CD4-positive, alpha-beta T cell treated with Interleukin-2 at 100 ng/mL for 4 hours (primary cell): ENCODE measurements at places on chromosomes 2 and 18.

GRCh38 chr2:182220998-182221397 lies 205.8 kb downstream of the PDE1A start:
- DNase-seq, result no peak

DNA sequence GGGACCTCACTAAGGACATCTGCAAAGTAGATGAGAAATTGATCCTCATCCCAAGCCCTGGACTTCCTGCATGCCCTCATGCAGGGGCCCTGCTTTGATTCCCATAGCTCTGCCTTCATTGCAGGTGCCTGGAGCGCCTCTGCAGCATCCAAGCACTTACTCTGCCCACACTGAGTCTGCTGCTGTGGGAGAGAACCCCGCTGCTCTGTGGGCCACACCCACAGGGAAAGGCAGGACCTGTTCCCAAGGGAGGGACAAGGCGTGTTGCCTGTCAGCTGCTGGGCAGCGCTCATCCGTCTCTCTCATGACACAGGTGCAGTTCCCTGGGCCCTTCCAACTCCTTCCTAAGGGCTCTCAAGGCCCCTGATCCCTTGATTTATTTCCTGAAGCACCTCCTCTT lies 266.8 kb upstream of the SMIM21 start:
- no peak for DNase-seq

- DNase-seq, result no peak
These were observed 34.4 kb downstream of the AFG3L2 start for GRCh38 chr18:12342661-12343060.

DNA sequence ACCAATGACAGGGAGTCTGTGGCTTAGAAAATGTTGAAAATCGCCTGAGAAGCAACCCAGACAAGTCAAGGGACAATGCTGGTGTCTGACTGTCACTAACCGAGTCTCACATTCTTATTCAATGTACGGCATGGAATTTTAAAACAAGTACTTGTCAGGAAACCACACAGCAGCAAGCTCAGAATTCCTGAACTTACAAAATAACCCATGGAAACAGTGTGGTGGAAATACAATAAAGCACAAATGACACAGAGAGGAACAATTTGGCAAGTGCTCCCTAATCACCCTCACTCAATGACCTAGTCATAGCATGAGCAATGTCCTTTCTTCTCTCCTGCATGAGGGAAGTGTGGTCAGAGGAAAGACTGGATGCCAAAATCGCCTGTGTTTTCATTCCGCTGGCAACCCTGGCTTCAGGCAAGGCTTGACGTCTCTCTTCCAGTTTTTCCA lies 154.0 kb downstream of the SATB2 start:
- DNase-seq, result no peak

DNA sequence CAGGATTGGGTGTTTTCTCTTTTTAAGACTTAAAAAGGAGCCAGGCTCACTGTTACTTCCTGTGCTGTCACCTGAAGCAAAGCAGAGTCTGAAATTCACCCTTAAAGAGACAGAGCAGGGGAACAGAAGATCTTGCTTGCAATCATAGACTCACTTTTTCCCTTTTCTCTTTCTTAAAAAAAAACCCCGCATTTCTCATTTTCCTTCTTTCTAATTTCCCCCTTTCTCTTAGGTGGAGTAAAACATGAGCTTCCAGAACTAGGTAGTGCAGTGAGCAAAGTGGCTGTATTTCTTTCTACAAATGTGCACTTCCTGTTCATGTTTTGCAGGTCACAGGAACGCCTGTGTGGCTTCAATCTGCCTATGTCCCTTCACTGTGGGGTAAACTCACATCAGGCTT lies 381.2 kb downstream of the LPIN1 start:
- DNase-seq, result peak; percentile 38

- DNase-seq, result no peak
These were observed 211.1 kb downstream of the HDAC4 start for GRCh38 chr2:239189711-239190131.

GRCh38 chr18:36650906-36651305 lies 177.9 kb downstream of the TPGS2 start:
- DNase-seq, result no peak

DNA sequence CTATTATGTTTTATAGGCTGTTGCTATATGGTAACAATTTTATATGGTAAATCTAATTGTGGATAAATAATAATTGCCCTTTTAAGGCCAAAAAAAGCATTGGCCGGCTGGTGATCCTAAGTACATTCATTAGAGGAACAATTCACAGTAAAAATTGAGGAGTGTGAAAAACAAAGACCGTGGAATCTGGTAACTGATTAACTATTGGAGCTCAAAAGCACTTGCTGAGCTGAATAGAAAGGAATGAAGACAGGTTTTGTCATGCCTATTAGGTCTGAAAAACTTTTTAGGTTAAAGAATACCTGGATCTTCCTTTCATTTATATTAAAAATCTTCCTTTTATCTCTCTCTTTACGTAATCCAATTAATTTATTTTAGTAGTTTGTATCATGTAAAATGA lies 18.5 kb upstream of the RBBP8 start:
- DNase-seq, result no peak

GRCh38 chr18:1797235-1797634 lies 774.1 kb downstream of the METTL4 start:
- DNase-seq, result no peak

DNA sequence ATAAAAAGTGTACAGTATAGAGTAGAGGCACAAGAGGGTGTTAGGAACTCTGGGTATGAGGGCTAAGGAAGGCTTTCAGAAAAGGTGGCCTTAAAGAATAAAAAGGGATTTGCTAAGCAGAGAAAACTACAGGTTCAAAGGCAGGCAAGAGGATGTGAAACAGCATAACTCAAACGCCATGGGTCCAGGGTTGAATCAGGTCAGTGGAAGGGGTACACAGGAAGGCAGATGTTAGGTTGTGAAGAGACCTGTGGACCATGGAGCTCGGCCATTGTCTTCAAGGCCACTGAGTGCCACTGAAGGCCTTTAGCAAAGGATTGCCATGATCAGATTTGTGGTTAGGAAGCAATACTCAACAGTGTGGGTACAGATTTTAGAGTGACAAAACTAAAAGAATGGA lies 108.2 kb upstream of the FAM98A start:
- DNase-seq, result no peak

GRCh38 chr18:69567813-69568488 lies 167.3 kb downstream of the DOK6 start:
- no peak for DNase-seq

DNA sequence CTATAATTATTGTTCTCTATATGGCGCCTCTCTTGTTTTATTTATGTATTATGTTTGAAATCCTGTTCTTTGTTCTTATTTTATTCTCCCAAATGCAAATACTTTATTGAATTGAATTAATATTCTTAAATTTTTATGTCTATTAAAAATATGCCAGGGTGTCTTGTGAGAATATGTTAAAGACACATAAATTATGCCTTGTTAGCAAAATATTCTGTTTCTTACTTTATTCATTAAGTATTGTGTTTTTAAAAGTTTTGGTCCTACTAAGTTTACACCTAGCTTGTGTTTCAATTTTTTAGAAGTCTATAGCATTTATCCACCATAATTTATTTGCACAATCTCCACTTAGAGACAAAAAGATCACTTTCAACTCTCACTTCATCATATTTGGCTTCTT lies 741.5 kb upstream of the SLC39A10 start:
- DNase-seq, result no peak

DNA sequence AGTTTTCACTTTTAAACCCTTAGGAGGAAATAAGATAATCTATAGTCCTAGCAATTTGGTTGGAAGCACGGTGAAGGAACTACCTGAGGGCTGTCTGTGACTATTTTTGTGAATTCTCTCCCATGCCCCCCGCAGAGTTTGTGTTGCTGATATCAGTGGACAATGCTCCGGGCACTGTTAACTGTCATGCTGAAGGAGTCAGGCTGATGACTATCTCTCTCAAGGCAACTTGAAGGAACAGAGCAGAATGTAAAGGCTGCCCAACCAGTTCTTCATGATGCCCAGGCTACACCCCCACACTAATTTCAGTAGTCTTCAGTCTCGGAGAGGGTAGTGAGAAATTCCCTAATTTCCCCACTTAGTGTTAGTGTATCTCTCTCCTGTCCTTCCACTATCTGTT lies 21.6 kb upstream of the RAB6C start:
- DNase-seq, result no peak

GRCh38 chr18:8416212-8417019 lies 192.8 kb upstream of the RAB12 start:
- DNase-seq, result no peak

GRCh38 chr2:191878548-191879279 lies 31.8 kb upstream of the CAVIN2 start:
- DNase-seq, result no peak

DNA sequence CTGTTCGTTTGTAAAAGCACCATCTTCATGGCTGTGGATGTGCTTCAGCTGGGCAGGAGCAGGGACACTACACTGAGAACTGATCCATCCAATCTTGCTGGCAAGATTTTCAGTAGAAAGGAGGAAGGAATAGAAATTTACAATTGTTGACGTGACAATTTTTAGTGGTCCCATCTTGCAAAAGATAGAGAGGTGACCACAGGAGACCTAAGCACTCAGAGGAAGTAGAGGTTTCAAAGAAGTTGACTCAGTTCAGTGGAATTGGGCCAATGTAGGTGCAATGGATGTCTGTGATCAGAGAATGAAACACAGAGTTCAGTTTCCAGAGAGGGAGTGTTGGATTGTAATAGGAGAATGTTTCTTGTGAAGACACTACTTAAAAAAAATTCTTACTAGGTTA lies 1.4 kb downstream of the UGT1A5 start:
- no peak for DNase-seq

GRCh38 chr2:140249821-140250220 lies 1469.6 kb upstream of the NXPH2 start:
- DNase-seq, result no peak

DNA sequence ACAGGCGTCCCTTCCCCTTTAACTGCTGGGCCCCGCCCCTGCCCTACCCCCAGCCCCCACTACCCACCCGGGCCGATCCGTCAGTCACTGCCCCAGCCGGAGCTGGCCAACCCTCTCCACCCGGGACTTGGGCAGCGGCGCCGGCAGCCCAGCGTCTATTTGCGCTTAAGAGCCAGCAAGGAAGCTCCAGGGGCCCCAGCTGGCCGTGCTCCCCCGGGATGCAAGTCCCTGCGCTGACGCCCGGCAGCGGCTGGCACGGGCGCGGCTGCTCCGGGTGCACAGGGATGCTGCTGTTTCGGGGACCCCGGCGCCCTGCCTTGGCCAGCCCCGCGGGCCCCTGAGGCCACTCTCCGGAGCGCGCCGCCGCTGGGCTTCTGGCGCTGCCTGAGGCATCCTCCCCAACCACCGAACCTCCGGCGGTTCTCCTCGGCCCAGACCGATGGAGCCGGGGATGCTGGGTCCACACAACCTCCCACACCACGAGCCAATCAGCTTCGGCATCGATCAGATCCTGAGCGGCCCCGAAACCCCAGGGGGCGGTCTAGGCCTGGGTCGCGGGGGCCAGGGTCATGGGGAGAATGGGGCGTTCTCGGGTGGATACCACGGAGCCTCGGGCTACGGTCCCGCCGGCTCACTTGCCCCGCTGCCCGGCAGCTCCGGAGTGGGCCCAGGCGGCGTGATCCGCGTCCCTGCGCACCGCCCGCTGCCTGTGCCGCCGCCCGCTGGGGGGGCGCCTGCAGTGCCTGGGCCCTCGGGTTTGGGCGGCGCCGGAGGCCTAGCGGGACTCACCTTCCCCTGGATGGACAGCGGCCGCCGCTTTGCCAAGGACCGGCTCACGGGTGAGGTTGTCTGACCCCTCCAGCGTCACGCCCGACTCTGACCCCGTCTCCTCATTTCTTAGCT lies at the start of gene TLX2:
Gene TLX2, plus strand, starts transcription at position 83 of the 903 bp plus-strand sequence. Its CDS starts 357 bp downstream, at position 440.
- no peak for DNase-seq

GRCh38 chr2:113962692-113963480 lies 73.0 kb downstream of the ACTR3 start:
- no peak for DNase-seq

DNA sequence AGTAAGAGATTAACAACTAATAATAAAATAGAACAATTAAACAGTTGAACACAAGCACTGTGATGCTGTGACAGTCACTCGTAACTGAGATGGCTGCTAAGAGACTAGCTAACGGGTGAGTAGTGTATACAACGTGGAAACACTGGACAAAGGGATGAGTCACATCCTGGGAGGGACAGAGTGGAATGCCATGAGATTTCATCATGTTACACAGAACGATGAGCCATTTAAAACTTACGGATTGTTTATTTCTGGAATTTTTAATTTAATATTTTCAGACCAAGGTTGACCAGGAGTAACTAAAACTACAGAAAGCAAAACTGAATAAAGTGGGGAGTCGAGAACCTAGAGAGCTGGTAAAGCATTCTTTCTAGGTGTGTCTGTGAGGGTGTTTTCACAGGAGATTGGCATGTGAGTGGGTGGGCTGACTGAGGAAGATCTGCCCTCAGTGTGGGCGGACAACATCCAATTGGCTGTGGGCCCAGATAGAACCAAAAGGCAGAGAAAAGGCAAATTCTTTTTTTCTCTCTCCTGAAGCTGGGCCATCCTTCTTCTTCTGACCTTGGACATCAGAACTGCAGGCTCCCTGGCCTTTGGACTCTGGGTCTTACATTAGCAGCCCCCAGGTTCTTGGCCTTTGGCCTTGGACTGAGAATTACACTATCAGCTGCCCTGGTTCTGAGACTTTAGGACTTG lies 14.6 kb downstream of the TMSB10 start:
- peak; percentile 37 for DNase-seq

DNA sequence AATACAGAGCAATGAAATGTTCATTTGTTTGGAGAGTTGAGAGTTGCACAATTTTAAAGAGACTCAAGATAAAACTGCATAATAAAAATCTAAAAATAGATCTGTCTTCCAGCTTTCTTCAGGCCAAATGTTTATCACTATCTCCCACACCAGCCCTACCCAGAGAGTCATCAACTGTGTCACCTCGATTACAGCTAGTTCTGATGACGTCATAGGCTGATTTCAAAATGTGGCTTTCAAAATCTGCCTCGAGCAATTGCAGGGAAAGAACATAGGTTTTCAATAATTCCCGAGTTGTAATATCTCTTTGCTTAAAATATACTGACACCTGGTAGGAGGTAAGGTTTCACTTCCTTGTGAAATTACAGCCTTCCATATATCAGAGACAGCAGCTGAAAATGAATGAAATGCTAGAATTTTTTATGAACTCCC lies 677.6 kb upstream of the ID2 start:
- DNase-seq, result peak; percentile 7

GRCh38 chr2:121969166-121969565 lies 213.7 kb downstream of the TSN start:
- DNase-seq, result no peak

GRCh38 chr2:198312596-198313483 lies 508.4 kb downstream of the PLCL1 start:
- DNase-seq, result no peak
